ENCODE measurements at places on chromosomes 6 and 20.
A peak's percentile ranks its signal among the peaks of the same experiment; 100 is the strongest.

DNA sequence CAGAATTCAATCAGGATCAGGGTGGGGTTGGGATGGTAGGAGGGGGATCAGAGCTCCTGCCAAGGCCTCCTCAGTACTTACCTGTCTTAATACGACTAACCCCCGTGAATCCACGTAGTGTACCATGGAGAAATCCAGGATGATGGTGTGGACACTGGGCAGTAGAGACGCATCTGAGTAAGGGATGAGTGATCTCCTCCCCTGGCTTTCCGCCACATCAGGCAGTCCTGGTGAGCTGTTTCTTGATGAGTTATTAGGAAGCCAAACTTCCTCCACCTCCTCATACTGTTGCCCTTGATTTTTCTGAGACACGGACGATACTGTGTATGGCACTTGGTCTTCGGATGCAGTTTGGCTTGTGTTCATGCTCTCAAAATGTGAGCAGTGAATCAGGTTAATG lies 34.2 kb upstream of the SRPK1 start:
- DNase-seq = no peak

DNA sequence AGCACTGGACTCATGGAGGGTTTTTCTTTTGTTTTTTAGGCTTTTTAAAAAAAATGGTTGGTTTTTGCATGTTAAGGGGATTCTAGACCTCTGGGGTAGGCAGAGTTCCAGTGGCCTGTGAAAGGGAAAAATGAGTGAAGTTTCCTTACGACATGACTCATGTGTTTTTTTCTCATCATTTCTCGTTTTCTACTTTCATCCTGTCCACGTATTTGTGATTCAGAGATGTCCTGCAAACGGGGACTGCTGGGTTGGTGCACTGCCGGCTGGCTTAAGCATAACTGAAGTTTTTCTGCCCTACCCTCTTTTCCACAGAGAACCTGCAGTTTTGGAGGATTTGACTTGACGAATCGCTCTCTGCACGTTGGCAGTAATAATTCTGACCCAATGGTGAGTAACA lies 182.3 kb downstream of the SASH1 start:
- DNase-seq = no peak

DNA sequence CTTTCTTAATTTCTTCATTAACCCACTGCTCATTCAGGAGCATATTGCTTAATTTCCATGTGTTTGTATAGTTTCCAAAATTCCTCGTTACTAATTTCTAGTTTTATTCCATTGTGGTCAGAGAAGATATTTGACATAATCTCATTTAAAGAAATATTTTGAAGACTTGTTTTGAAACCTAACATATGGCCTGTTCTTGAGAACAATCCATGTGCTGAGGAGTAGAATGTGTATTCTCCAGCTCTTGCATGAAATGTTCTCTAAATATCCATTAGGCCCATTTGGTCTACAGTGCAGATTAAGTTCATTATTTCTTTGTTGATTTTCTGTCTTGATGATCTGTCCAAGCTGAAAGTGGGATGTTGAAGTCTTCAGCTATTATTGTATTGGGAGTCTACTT lies 251.7 kb downstream of the ALDH8A1 start:
- no peak for DNase-seq

GRCh38 chr20:37590938-37591490 lies 63.3 kb upstream of the BLCAP start:
- no peak for DNase-seq

DNA sequence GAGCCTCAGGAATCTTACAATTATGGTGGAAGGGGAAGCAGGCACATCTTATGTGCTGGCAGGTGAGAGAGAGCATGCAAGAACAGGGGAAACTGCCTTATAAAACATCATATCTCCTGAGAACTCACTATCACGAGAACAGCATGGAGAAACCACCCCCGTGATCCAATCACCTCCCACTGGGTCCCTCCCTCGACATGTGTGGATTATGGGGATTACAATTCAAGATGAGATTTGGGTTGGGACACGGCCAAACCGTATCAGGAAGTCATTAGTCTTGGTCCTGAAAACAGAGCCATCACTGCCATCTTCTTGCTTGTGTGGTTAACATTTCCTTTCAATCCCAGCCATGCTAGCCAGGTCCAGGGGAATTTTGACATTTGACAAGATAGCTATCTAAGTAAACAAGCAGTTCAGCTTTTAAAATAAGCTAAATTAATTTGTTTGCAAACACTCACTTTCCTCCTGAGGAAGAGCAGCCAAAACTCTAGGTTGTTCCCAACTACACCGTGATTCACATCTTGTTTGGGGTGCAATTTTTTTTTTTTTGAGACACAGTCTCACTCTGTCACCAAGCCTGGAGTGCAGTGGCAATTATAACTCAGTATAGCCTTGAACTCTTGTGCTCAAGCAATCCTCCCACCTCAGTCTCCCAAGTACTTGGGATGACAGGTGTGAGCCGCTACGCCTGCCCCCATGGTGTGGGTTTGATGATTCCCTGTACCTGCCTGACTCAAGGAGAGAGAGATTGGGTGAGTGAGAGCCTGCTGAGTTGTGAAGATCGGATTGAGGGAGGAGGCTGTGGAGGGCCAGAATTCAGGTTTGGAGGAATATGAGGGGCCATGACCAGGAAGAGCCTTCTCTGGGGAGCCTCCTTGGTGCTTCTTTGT lies 13.0 kb upstream of the PPP1R14C start:
- DNase-seq = no peak

- no peak for DNase-seq
These were observed 895.2 kb upstream of the CITED2 start for GRCh38 chr6:140269591-140270165.

GRCh38 chr6:153076431-153076830 lies 54.7 kb downstream of the RGS17 start:
- no peak for DNase-seq

DNA sequence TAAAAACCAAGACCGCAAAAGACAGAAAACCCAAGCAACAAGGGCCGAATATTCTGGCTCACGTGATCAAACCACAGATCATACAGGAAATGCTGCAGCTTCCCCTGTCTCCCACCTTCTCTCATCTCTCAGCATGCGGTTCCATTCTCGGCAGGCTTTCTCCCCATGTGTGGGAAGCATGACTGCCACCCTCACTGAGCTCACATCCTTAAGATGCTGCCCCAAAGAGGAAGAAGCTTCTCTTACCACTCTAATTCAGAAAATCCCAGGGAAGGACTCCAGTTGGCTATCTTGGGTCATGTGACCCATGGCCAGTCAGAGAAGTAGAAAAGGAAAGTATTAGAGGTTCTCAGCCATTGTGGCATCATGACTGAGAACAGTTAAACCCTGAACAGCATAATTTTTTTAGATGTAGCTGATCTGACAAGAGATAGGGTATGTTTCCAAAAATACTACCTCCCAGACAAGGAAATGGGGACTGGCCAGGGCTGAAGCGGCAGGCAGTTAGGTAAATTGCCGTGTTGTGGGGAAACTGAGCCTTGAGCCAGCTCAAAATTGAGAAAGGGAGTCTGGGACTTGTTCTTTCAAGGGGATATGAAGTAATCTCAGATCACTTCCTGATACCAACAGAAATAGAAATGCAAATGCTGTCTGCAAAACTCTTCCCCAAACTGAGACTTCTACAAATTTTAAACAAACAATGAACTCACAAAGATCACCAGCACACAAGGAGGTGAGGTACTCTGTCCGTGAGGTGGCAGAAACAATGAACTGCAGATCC lies 37.1 kb upstream of the GRM4 start:
- DNase-seq = no peak

GRCh38 chr6:153125032-153125431 lies 6.0 kb downstream of the RGS17 start:
- peak; percentile 10 for DNase-seq

GRCh38 chr6:109436041-109436440 lies 4.4 kb downstream of the PPIL6 start:
- DNase-seq = no peak

GRCh38 chr6:140779341-140779740 lies 1353.4 kb upstream of the GJE1 start:
- no peak for DNase-seq

GRCh38 chr6:30164714-30165113 lies 1.4 kb downstream of the TRIM15 start:
- DNase-seq = no peak

DNA sequence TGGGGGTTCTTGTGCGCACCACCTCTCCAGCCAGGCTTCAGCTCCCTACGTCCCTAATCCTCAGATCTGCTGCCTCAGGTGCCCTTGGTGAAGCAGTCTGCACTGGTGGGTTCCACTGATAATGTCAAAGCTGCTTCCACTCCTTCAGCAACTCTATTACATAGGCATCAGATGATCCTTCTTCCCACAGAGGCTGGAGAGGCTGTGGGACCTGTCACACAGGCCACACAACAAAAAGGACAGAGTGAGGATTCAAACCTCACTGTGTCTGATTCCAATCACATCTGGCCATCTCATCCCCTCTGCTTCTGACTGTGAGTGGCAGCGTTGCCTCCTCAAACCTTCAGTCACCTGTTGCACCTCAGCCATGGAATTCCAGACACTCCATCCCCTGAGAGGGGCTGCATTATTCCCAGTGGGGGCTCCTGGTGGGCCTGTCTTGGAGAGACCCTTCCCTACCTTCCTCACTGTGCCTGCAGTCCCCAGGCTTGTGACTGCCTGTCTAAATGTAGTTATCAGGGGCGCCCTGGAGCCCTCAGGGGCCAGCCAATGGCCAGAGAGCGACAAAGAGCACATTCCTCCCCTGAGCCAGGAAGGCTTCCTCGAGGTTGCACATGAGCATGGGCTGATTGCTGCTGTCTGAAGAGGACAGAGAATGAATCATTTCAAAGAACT lies 211.4 kb upstream of the ECI2 start:
- no peak for DNase-seq

DNA sequence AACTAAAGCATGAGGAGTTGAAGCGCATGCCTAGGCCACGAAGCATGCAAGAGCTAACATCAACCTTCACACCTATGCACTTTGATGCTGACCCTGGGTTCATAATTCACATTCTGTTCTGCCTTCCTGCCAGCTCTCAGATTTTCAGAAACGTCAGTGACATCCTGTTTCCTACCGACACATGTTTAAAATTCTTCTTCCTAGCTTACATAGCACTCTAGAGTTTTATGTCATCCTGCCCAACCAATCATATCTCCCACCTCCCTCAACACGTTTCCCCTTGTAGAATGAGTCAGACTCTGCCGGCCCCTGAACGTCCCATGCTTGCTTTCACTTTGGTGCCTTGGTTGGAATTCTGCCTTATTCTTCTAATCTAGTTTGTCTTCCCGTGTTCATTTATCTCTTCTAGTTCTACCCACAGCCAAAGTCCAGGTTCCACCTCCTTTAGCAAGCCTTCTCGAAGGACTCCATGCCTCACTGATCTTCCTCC lies 97.2 kb upstream of the MAP7 start:
- DNase-seq = no peak

DNA sequence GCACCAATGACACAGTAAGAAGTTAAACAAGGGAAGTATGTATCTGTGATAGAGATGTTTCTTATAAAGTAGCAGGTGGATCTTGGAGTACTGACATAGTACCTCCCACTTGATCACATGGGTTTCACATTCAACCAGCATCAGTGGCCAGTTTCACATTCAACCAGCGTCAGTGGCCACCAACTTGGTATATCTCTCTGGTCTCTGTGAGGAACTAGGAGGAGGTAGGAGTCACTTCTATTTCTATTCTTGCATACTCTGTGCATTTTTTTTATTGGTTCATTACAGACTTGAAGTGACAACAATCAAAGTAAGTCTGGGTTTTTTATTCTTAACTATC lies 200.3 kb upstream of the SIM1 start:
- DNase-seq = no peak

GRCh38 chr6:139988685-139989084 lies 614.2 kb upstream of the CITED2 start:
- DNase-seq = no peak

- DNase-seq = no peak
These were observed 332.8 kb downstream of the BTBD9 start for GRCh38 chr6:38306931-38307330.

GRCh38 chr20:53964501-53965253 lies 105.7 kb downstream of the BCAS1 start:
- DNase-seq = no peak

All from NCI-H345 (cell line).